ENCODE measurements at places on chromosomes 4 and X.

DNA sequence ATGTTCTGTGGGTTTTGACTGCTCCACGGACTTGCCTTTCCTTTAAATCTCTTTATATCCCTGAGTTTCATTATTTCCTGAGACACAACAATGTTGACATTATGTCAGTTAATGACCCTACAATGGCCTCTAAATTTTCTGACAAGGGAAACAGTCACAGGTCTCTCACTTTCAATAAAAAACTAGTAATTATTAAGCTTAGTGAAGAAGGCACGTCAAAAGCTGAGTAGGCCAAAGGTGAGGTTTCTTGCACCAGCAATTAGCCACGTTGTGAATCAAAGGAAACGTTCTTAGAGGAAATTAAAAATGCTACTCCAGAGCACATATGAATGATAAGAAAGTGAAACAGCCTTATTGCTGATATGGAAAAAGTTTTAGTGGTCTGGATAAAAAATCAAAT, 930.2 kb upstream of the GRID2 start:
- DNase-seq: no peak

- DNase-seq: no peak
These were observed at the start of gene NHSL2 for GRCh38 chrX:71910643-71910985. NHSL2 (plus strand) TSS chrX:71910845.

GRCh38 chr4:175176710-175177109, 258.6 kb downstream of the ADAM29 start:
- no peak for DNase-seq

DNA sequence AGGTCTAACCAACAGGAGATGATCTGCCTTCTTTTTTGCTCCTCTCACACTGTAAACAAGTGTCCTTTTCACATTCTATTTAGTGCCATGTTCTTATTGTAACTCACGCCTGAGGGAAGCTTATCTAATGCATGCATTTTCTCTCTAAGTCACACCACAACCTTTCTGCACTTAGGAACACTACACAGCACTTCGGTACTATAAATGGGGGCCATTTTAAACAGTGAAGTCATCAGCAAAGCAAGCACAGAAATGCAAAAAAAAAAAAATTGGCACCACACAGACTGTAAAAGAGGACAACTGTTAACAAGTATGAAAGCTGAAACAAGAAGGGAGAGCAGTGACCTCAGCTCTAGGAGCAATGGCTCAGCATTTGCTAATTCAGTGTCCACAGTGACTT, 45.2 kb downstream of the PRSS12 start:
- no peak for DNase-seq

DNA sequence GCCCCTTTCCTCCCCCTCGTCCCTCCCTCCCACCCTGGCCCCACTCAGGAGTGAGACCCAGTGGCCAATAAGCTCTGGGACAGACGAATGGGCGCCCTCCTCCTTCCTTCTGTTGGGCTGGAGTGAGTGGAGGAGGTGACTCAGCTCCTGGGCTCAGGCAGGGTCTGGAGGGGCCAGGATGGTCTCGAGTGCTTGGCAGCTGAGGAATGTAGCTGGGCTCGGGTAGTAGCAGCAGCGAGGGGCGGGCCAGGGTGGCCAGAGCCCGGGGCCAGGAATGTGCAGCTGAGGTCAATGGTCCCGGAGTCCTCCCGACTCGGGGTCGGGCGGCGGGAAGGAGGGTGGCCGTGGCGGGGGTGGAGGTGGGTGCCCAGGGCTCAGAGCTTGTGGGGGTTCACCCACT, 15.0 kb downstream of the G6PD start:
- DNase-seq: no peak

- no peak for DNase-seq
These were observed 6.7 kb downstream of the SPATA4 start for GRCh38 chr4:176188654-176189053.

- no peak for DNase-seq
These were observed 133.1 kb downstream of the IDS start for GRCh38 chrX:149371986-149372385.

GRCh38 chr4:45663003-45663402, 460.9 kb downstream of the GABRG1 start:
- DNase-seq: no peak

DNA sequence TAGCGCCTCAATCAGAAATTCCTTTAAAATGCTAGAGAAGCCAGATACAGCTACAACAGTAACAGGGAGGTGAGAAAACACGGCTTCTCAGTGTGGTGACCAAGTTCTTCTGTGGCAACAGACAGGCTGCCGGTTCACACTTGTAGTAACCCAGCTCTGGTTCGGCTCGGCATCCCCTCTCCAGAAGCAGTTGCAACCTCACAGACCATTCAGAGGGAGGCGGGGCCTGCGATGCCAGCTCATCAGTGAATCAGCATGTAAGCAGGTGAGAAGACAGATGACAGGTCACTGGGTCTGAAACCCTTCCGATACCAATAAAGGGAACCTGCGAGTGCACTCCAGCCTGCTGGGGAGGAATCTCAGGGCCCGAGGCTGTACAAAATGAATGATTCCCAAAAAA, 251.0 kb downstream of the KCNIP4 start:
- DNase-seq: no peak

DNA sequence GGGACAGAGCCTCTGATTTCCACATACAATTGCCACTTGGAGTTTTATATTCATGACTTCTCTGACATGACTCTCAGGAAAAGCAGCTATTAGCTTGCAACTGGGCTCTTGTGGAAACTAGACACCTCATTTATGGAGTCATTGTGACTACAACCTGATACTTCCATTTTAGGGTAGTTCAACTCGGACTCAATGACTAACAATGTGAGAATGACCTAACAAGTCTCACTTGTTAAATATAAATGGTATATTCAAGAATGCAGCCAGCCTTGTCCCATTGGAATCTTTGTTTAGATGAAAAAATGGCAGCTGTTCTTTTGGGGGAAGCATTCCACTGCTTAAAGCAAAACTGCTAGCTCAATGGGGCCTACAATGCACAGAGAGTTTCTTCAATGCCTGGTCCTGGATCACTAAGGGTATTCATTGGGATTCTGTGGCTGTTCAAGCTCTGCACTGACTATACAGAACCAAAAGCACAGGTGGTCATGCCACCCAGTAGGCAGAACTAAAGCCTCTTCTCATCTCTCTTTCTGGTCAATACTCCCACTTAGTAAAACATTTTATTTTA, 36.5 kb upstream of the GLRA3 start:
- no peak for DNase-seq

DNA sequence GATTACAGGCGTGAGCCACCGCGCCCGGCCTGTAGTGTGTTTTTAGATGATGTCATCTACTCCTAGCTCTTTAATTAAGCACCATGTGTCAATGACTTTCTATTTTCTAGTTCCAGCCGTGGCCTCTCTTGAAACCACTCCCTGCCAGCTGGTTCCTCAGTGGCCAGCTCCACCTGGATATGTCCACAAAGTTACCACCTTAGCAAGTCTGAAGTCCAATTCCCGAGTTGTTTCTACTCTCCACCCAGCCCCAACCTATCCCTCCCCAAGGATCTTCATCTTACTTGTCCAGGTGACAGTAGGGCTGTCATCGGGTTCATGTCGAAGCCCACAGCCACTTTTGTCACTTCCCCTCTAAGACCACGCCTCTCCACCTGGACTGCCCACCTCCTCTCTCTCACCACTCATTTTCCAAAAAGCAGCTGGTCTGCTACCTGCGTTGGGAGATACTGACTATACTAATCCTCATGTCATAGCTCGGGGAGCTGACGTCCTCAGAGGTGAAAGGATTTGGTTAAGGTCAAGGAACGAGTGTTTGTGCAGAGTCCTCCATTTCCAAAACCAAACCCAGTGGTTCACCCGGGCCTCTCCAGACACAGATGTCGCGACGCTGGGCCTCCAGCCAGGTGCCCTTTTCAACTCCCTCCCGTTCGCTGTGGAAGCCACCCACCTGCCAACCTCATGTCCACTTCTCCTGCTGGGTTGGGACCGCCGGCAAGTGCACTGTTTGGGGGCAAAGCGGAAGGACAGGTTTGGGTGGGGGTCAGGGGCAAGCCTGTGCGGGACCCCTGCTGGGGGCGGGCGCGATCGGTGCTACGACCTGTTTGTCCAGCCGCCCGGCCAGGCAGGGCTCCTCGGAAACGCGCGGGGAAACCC, 704 bp downstream of the FAM3A start:
- peak; percentile 44 for DNase-seq

DNA sequence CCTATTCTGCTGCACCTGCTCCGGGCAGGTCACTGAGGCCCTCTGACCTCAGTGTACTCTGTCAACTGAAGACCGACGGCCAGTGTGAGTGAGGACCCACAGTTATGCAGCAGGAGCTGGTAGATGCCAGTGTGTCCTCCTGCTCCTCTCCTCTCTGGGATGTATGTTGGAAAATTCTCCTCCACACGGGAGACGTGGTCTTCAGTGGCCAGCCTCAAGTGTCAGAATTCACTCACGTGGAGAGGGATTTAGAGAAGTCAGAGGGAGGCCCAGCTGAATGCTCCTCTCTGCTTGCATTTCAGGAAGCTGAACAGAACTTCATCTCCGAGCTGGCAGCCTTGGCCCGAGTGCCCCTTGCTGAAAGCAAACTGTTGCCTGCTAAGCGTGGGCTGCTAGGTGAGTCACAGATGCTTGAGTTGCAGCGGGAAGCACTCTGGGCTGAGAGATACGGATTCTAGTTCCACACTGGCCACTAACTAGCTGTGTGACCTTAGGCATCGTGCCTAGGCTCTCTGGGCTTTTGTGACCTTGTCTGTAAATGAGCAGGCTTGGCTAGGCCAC, 83.6 kb downstream of the CRMP1 start:
- no peak for DNase-seq

DNA sequence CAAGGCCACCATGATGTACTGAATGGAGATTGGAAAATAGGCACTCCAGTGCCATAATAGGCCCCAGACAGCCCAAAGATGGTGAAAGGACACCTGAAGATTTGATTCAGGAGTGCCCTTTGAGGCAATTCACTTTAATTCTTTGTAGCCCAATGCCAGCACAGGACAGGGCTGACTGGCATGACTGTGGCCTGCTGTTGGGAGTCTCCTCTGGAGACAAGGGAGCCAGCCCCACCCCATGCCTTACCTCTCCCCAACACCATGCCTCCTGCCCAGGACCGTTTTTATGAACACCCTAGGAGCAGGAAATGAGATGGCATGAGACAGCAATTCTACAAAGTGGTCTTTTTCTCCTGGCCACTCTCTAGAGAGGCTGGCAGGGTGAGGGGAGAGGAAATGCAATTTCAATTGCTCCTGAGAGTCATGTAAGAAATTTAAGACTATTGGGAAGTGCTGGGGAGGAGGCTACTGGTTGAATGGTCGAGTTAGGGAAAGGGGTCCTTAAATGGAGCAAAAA, 94.2 kb upstream of the MAMLD1 start:
- DNase-seq: no peak

GRCh38 chr4:10183462-10183861, 66.9 kb upstream of the WDR1 start:
- DNase-seq: no peak

DNA sequence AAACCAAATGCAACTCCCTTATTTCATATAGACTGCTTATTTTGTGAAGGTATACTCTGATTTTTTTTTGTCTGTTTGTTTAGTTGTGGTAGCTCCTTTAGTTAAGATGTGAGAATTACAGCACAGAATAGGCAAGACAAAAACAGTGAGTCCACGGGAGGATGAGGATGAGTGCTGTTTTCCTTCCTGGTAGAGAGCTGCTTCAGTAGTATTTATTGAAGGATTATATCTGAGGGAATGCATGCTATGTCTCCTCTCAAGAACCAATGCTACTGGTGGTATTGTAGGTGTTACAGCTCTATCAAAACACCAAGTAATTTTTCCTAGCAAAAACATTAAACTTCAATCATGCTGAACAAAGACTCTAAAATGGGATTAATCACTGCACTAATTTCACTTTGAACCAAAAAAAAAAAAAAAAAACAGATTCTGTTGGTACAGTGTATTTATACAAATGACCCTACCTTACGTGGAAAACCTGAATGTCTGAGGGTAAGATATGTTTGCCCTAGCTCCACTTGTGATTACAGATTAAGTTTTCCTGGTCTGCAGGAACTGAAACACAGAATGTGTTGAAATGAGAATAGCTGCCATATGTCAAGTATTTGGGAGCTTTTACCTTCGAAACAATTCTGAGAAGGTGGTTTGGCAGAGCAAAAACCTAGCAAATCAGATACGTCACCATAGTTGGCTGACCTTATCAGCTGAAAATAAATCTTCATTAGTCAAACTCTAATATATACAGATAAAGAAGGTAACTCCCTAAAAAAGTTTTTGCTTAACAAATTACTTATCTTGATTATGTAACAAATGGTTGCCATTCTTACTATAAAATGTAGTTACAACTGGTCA, 40.3 kb downstream of the PPP3CA start:
- no peak for DNase-seq

DNA sequence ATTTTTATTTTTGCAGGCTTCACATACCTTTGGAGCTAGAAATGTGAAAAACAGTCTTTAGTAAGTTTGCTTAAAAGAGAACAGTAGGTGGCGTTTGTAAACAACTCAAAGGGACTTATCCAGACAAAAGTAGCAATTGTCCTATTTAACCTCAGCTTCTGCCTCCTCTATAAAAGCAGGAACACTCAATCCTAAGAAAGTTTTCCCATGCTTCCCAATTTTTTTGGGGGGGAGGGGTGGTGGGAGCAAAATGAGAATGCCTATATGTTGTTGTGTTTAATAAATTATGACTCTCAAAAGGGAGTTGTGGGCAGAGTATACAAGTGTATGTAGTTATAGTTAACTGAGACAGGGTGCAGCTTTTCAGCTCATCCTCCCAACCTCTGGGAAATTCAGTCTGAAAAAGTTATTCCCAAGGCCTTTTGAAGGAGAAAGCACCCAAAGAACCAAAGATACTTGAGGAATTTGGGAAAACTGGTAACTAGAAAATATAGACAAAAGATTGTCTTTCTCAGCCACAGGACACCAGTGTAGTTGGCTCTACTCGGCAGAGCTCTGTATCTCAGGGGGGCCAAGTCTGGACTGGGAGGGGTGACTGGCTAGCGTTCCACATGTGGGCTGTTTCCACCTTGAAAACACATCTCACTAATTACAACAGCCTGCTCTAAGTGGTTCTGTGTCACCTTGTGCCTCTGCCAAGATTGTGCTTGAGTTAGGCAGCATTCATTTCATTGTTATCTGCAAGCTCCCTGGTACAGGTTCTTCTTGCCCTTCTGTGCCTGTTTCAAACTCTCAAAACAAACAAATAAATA, 2.8 kb downstream of the SFRP2 start:
- DNase-seq: peak; percentile 18

DNA sequence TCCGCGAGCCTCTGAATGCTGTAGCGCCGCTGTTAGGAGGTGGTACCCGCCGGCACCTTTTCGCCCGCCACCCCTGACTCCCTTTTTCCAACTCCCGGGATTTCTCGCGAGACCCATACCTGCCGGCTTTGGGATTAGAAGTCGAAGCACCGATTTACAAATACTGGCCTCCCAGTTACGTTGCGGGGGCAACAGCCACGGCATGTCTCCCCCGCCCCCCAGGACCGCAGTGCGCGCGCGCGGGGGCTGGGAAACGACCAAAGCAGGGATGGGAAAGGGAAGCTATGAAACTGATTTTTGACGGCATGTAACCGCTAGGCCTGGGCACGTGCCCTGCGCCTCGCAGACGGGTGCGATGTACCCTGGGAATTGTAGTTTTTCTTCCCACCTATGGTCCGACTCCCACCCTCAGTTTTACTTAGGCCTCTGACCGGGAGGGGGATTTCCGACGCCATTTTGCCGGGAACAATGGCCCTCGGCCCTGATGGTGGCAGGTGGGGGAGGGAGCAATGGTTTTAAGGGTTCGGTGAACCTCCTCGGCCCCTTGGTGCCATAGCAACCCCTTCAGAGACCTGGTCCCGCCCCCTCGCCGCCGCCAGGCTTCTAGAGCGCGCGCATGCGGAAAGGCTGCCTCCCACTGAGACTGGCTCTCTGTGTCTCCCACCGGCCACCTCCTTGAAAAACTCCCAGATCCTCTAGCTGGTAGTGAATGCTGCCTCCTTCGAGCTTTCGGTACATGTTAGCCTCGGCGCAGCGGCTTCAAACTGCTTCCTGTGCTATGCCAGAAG, 772 bp upstream of the WNK3 start:
- peak; percentile 41 for DNase-seq
